ENCODE measurements at places on chromosomes 12 and 14.
A peak's percentile ranks its signal among the peaks of the same experiment; 100 is the strongest.

- DNase-seq, result no peak
- no peaks in the 10 kb centered on the region for H3K27me3 ChIP-seq
- peaks cover 8% of the 10 kb centered on the region for H3K36me3 ChIP-seq
- peaks cover 23% of the 10 kb centered on the region for H3K4me1 ChIP-seq
- peak overlapping the region; percentile 86 for H3K4me3 ChIP-seq
- H3K27ac ChIP-seq, result peak overlapping the region; percentile 13
Measured at GRCh38 chr14:34460841-34461240, 1.2 kb downstream of the SPTSSA start.

DNA sequence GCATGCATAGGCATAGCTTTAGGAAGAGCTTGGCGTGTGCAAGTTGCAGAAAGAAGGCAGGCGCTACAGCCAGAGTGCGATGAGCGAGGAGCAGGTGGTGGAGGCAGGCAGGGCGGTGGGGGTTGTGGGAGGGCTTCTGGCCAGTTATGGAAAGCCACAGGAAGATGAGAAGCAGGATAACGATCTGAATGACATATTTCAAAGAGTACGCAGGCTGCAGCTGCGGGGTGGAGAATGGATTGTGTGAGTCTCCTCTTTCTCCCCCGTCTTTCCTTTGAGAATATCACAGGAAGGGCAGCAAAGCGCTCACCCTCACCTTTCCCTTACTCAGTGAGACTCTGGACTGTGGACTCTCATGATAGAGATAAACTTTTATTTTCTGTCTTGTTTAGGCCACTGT lies 48.7 kb upstream of the PLXNC1 start:
- DNase-seq, result no peak
- H3K4me3 ChIP-seq, result no peak overlapping the region
- H3K27ac ChIP-seq, result peak overlapping the region; percentile 10
- H3K4me1 ChIP-seq, result peaks cover 29% of the 10 kb centered on the region
- no peaks in the 10 kb centered on the region for H3K27me3 ChIP-seq

DNA sequence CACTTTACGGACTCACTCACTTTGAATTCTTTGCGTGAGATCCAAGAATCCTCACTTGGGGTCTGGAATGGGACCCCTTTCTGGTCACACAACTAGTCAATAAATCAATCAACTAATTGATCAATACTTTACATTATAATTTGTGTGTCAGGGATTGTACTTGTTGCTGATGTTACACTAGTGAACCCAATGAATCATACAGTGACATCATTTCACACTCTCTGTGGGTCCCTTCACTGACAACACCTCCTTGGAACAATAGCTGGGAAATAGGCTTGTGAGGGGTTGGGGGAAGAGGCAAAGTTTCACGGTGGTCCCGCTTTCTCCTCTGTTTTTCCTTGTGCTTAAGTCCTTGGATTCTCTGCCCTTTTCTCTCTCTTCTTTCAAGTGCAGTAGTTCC lies 35.0 kb downstream of the TPH2 start:
- no peak for DNase-seq
- no peaks in the 10 kb centered on the region for H3K36me3 ChIP-seq
- H3K27ac ChIP-seq, result no peak overlapping the region
- no peaks in the 10 kb centered on the region for H3K4me1 ChIP-seq
- no peak overlapping the region for H3K4me3 ChIP-seq
- H3K27me3 ChIP-seq, result peaks cover 7% of the 10 kb centered on the region

DNA sequence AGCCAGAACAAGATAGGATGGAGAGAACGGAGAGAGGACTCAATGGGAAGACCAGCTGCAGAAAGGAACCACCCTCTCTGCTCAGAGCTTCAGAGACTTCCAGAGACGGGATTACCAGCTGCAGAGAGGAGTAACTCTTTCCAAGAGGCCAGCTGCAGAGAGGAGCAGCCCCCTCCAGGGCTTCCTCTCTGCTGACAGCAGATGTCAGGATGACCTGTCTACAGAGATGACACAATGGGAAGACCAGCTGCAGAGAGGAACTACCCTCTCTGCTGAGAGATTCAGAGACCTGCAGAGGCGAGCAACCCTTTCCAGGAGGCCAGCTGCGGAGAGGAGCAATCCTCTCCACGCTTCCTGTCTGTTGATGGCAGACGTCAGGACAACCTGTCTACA lies 61.8 kb downstream of the KLRG1 start:
- peaks cover 3% of the 10 kb centered on the region for H3K4me1 ChIP-seq
- no peak for DNase-seq
- no peaks in the 10 kb centered on the region for H3K36me3 ChIP-seq
- no peak overlapping the region for H3K4me3 ChIP-seq
- H3K27ac ChIP-seq, result no peak overlapping the region
- no peaks in the 10 kb centered on the region for H3K27me3 ChIP-seq

DNA sequence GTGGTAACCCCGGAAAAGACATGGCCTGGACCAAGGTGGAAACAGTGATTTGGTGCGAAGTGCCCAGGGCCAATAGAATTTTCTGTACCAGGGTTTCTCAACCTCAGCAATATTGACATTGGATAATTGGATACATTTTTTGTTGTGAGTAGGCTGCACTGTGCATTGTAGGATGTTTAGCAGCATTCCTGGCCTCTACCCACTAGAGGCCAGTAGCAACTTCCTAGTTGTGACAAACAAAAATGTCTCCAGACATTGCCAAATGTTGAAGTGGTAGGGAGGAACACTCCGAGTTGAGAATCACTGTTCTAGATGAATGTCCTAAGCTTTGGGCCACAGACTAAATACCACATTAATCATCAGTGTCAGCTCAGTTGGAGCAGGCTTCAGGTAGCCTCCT lies 6.2 kb upstream of the CGRRF1 start:
- H3K27ac ChIP-seq, result no peak overlapping the region
- H3K4me1 ChIP-seq, result no peaks in the 10 kb centered on the region
- no peaks in the 10 kb centered on the region for H3K27me3 ChIP-seq
- DNase-seq, result no peak

GRCh38 chr14:104446611-104447010 lies 133.0 kb upstream of the C14orf180 start:
- peak; percentile 48 for DNase-seq
- no peak overlapping the region for H3K4me3 ChIP-seq
- H3K27me3 ChIP-seq, result peaks cover 23% of the 10 kb centered on the region
- no peaks in the 10 kb centered on the region for H3K36me3 ChIP-seq

GRCh38 chr14:89000007-89000942 lies 175.8 kb downstream of the TTC8 start:
- H3K4me3 ChIP-seq, result no peak overlapping the region
- no peak overlapping the region for H3K27ac ChIP-seq
- no peak for DNase-seq
- no peaks in the 10 kb centered on the region for H3K27me3 ChIP-seq
- H3K4me1 ChIP-seq, result peaks cover 4% of the 10 kb centered on the region

- DNase-seq, result no peak
- H3K27ac ChIP-seq, result no peak overlapping the region
- no peaks in the 10 kb centered on the region for H3K4me1 ChIP-seq
- no peaks in the 10 kb centered on the region for H3K27me3 ChIP-seq
- H3K4me3 ChIP-seq, result no peak overlapping the region
- H3K36me3 ChIP-seq, result no peaks in the 10 kb centered on the region
Measured at GRCh38 chr12:66620688-66621087, 58.2 kb downstream of the GRIP1 start.

- peaks cover 29% of the 10 kb centered on the region for H3K36me3 ChIP-seq
- no peak overlapping the region for H3K4me3 ChIP-seq
- no peak for DNase-seq
- H3K27me3 ChIP-seq, result no peaks in the 10 kb centered on the region
- peaks cover 25% of the 10 kb centered on the region for H3K4me1 ChIP-seq
Measured at GRCh38 chr14:75989134-75989533, 3.6 kb downstream of the IFT43 start.

DNA sequence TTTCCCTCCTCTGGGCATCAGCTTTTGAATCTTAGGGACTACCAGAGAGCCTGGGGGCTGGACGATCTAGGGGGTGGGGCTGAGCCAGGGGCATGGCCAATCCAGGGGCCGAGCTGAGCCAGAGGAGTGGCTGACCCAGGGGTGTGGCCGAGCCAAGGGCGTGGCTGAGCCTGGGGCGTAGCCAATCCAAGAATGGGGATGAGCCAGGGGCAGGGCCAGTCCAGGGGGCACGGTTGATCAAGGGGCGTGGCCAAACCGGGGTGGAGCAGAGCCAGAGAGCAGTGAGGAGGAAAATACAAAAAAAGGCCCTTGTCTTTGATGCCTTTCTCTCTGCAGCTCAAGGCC lies 219.3 kb upstream of the NOS1 start:
- H3K4me1 ChIP-seq, result peaks cover 15% of the 10 kb centered on the region
- no peaks in the 10 kb centered on the region for H3K36me3 ChIP-seq
- H3K27ac ChIP-seq, result no peak overlapping the region
- H3K4me3 ChIP-seq, result no peak overlapping the region
- peak; percentile 82 for DNase-seq

GRCh38 chr12:89023936-89024335 lies 328.4 kb downstream of the DUSP6 start:
- no peaks in the 10 kb centered on the region for H3K36me3 ChIP-seq
- H3K4me1 ChIP-seq, result peaks cover 6% of the 10 kb centered on the region
- no peaks in the 10 kb centered on the region for H3K27me3 ChIP-seq
- H3K4me3 ChIP-seq, result no peak overlapping the region

DNA sequence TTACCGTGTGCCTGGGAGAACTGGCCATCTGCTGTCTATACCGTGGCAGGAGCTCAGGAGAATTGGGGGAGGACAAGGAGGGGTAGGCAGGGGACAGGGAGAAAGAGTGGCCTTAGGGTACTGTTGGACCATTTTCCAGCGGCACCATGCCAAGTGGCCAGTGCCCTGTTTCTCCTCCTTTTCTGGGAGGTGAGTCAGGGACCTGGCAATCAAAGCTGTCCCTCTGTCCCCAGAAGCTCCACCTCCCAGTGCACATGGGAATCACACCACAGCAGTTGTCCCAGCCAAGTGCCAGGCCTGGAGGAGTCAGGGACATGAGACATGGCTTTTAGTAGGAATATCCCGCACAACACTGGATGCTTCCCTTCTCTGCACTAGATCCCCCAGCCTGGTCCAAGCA lies 118.0 kb downstream of the GCH1 start:
- H3K4me3 ChIP-seq, result no peak overlapping the region
- no peaks in the 10 kb centered on the region for H3K4me1 ChIP-seq
- no peak overlapping the region for H3K27ac ChIP-seq
- DNase-seq, result no peak

- H3K4me1 ChIP-seq, result peaks cover 14% of the 10 kb centered on the region
- no peaks in the 10 kb centered on the region for H3K27me3 ChIP-seq
- DNase-seq, result no peak
- no peak overlapping the region for H3K27ac ChIP-seq
- no peaks in the 10 kb centered on the region for H3K36me3 ChIP-seq
- no peak overlapping the region for H3K4me3 ChIP-seq
Measured at GRCh38 chr12:45339035-45339434, 123.1 kb downstream of the ANO6 start.

GRCh38 chr12:28558250-28558649 lies 368.0 kb downstream of the CCDC91 start:
- H3K36me3 ChIP-seq, result no peaks in the 10 kb centered on the region
- H3K27me3 ChIP-seq, result no peaks in the 10 kb centered on the region
- H3K27ac ChIP-seq, result no peak overlapping the region

- H3K4me3 ChIP-seq, result no peak overlapping the region
- H3K27ac ChIP-seq, result no peak overlapping the region
- H3K27me3 ChIP-seq, result no peaks in the 10 kb centered on the region
- H3K36me3 ChIP-seq, result no peaks in the 10 kb centered on the region
- no peak for DNase-seq
Measured at GRCh38 chr14:68623307-68623706, 169.6 kb downstream of the ZFP36L1 start.

DNA sequence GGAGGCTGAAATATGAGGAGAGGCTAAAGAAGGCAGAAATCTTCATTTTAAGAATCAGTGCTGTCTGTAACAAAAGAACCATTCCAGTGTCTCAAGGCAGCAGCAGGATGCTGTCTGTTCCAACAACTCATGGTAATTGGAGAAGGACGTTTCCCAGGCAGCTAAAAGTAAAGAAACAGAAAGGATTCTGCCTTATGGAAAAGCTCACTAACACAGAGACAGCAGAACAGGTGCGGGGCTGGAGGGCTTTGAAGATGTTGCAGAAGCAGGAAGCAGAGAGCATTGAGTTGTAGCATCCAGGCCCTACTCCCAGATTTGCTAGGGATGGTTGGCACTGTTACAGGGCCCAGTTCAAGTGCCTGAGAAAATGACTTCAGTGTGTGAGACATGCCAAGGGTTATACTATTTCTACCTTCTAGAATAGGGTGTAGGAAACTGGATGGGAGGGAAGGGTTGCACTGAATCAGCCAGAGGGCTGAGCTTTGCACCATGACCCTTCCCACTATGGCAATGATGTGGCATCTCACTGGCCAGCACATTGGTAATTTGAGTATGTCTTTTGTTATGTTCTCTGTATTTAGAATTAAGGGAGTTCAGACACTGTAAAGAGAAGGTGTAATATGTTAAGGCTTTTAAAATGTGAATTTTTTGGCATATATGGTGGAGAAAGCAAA lies 160.0 kb upstream of the FBXO33 start:
- no peaks in the 10 kb centered on the region for H3K36me3 ChIP-seq
- H3K27me3 ChIP-seq, result no peaks in the 10 kb centered on the region
- no peaks in the 10 kb centered on the region for H3K4me1 ChIP-seq
- no peak overlapping the region for H3K27ac ChIP-seq
- no peak for DNase-seq
- H3K4me3 ChIP-seq, result no peak overlapping the region

DNA sequence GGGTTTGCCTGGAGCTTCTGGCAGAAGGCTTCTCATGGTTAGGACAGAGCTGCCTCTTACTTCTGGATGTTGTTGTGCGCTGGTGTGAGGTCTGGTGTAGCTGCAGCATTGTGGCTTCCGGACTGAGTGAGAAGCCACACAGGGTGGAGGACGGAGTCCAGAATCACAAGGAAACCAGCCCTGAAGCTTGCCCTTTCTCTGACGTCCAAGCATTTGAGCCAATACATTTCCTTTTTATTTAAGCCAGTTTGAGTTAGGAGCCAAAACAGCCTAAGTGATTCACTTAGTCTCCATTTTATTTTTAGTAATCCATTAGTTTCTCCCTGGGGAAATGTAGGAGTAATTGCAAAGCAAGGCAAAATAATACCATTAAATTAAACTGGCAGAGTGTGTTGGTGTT lies 402.4 kb upstream of the RGS6 start:
- no peaks in the 10 kb centered on the region for H3K27me3 ChIP-seq
- H3K36me3 ChIP-seq, result no peaks in the 10 kb centered on the region
- H3K27ac ChIP-seq, result no peak overlapping the region

- H3K36me3 ChIP-seq, result no peaks in the 10 kb centered on the region
- H3K27me3 ChIP-seq, result no peaks in the 10 kb centered on the region
- no peak overlapping the region for H3K4me3 ChIP-seq
- H3K4me1 ChIP-seq, result no peaks in the 10 kb centered on the region
Measured at GRCh38 chr14:26320886-26321285, 276.9 kb downstream of the NOVA1 start.
